ENCODE measurements at places on chromosomes 16 and 17.

DNA sequence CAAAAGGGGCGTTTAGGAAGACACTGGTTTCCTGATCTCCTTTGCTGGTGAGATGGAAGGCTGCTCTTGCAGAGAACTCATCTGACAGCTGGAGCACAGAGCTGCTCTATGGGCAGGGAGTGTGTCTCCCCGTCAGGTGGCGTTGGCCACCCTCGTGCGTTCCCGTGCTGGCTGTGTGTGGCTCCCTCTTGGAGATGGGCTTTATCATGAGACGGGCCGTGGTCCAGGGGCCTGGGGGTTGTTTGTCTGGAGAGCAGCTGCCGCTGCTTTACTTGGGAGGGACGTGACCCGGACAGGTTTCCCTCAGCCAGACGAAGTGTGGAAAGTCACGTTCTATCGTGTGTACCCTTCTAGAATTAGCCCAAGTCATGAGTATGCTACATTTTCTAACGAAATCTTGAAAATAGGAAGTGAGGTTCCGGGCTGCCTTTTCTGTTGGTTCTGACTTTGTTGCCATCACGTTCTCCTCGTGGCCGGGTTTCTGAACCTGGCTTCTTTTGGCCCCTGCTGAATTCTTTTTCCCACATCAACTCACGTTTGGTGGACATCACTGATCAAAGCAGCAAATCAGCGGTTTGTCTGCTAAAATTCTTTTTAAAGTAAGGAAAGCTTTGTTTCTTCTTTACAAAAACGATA lies 105.6 kb upstream of the CHMP6 start:
- DNase-seq: no peak

DNA sequence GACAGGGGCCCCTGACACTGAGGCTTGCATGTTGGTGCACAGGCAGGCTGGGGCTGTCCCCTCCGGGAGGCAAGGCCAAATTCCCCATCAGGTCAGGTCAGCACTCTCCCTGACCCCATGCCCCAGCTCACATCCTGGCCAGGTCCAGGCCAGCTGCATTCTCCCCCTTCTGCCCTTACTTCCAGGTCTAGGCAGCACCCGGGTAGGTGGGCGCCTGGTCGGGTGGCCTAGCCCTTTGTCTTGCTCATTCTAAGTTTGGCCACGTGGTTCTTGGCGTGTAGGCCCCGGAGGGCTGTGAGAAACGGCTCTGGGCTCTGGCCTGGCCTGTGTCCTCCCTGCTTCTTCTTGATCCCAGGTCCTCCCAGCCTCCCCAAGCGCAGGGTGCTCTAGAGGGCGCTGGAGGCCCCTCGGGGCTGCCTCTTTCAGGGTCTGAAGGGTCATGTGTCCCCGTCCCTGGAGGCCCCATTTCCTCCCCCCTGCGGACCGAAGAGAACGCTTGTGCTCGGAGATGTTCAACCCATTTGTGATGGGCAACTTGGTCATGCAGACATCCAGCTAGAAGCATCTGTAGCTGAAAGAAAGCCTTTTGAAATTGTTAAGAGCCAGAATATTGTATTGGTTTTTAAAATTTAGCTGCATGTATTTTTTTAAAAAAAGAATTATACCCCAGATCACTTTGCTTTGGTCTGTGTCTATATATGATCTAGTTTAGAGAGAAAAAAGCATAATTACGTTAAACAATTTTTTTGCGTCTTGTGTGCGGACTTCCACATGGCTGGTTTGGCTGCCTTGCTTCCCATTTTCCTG lies 6.7 kb downstream of the BAHCC1 start:
- no peak for DNase-seq

- no peak for DNase-seq
Observed at GRCh38 chr17:4162321-4162720, 19.3 kb downstream of the CYB5D2 start.

DNA sequence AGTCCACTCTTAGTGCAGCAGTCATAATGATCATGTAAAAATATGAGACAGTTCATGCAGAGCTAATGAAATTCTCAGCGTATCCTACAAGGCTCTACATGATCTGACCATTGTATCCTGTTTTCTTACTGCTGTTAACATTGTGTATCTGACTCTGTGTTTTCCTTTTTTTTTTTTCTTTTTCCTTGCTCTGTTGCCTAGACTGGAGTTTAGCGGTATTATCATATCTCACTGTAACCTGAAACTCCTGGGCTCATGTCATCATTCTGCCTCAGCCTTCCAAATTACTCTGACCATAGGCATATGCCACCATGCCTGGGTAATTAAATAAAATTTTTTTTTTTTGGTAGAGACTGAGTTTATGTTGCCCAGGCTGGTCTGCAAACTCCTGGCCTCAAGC lies 12.1 kb downstream of the DUS2 start:
- no peak for DNase-seq

DNA sequence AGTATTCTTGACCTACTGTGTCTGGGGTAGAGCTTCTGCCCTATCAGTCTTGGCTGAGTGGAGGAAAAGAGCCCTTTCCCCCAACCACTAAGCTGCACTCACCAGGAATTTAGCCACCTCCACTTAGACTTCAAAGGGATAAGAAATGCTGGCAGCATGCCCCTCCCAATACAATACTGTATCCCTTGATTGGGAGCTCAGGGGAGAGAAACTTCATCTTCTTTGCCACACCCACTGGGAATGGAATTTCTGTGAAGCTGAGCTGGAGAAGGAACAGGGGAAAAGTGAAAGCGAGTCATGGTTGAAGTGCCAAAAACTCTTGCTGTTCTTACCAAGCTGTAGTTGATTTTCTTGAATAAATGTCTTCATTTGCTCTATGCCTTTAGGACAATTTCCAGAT lies 68.8 kb downstream of the CEP112 start:
- no peak for DNase-seq

GRCh38 chr17:80060644-80061043 lies 24.2 kb downstream of the CCDC40 start:
- no peak for DNase-seq

- no peak for DNase-seq
Observed at GRCh38 chr16:14063618-14064581, 7.2 kb upstream of the MRTFB start.

DNA sequence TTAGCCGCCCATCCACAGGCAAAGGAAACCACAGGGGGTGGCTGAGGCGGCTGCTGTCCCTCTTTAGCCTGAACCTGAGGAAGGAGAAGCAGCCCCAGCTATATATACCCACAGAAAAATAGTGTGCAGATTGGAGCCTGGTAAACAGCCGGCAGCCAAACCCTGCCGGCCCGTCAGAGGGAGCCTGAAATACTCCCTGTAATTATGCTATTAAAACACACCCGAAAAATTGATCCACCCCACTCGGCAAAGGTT lies 6.8 kb downstream of the PIEZO1 start:
- DNase-seq: no peak

- DNase-seq: peak; percentile 38
Observed at GRCh38 chr16:30526137-30526822, at the start of gene ZNF768. ZNF768 (minus strand) TSS chr16:30526566; CDS start chr16:30526413, 153 bp downstream.

DNA sequence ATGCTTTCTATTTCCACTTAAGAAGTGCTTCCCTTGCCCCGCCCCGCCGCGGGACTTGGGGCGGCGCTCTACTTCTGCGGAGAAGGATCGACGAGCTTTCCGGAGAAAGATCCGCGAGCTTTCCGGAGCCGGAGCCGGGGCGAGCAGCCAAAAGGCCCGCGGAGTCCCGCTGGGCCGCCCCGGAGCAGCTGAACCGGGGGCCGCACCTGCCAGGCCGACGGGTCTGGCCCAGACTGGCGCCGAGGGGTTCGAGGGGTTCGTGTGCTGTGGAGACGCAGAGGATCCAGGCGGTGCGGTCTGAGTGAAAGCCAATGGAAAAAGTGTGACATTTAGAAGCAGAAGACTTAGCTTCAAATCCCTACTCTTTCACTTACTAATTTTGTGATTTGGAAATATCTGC lies 50.8 kb downstream of the TBC1D26 start:
- DNase-seq: peak; percentile 45

GRCh38 chr17:29176558-29177351 lies 3.4 kb downstream of the MYO18A start:
- DNase-seq: peak; percentile 86

GRCh38 chr16:68704232-68704867 lies 32.7 kb upstream of the CDH1 start:
- DNase-seq: peak; percentile 94

DNA sequence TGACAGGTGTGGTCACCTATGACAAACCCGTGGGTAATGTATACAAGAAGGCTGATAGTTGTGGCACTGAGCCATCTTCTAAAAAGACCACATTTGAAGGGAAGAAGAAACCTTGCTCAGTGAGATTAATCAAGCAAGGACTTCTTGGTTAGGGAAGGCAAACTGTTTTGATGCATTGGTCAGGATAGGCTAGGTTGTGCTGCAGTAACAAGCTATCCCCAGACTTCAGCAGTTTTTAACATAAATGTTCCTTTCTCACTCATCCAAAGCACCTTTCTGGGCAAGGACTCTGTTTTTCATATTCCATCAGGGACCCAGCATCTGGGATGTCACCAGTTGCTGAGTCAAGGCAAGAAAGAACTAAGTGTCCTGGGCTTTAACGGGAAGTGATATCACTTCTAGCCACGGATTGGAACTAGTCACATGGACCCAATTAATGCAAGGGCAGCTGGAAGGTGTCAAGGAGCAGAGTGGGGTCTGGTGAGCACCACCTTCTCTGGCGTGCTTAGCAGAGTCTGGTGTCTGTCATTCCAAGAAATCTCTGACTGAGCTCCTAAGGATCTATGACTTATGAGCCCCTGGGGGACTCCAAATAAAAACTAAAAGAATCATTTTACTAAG lies 52.0 kb upstream of the CCL2 start:
- DNase-seq: no peak

DNA sequence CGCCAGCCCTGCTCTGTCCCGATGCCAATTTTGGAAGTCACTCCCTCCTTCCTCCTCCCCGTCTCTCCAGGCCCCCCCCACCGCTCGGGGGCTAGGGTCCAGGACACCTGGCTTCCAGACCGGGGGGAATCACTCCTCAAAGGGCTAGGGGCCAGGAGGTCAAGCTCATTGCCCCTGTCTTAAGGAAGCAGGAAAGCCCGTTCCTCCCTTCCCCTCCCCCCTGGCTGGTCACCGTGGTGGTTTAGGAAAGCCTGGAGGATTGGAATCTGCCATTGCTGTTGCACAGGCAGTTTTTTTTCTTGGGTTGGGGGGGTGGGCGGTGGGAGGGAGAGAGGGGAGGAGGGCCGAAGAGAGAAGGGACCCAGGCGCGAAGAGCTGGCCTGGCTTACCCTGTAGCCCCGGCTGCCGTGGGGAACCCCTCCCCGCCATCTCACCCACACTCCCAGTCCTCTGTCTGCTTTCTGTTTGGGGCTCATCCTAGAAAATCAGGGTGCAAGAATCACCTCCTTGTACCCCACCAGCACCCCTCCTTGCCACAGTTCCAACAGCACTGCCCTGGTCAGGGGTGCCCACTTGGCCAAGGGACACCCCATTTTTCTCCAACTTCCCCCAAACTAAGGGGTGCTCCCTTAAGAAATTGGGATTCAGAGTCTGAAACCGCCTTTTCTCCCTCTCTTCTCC lies 2.9 kb upstream of the BCL6B start:
- peak; percentile 61 for DNase-seq

DNA sequence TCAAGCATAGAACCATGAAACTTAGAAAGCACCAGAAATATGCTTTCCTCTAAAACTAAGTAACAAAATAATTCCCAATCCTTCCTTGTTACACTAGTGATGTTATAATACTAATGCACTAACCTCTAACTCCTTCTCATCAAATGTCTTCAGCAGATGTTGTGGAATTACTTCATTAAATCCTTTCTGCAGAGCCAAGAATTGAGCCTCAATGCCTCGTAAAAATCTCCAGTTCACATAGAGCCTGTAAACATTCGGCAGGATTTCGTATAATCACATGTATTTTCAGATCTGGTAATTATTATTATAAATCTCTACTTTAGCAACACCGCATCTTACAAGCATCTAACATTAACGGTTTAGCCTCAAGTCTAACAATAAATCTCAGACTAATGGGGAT lies 44.7 kb downstream of the CEP95 start:
- DNase-seq: no peak

DNA sequence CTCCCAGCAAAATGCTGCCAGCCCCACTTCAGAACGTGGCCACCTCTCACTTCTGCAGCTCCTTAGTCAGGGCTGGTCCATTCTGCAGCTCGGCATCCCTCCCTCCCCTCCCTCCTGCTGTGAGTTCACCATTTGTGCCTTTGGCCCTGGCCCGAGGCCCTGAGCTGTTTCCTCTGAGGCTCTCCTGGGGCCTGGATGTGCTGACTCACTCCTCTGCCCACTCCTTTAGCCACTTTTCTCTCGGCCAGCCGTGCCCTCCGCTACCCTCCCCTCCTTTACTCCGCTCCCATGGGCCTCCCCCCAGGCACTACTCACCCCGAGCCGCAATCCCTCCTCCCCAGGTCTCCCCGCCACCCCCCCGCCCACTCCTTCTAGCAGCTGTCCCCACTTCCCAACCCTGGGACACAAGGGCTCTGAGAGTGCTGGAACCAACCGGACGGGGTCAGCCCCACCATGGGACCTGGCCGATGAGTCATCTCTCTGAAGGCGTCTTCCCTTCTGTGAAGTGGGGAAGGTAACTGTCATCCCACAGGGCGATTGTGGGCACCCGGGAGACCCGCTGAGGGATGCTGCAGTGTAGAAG lies 11.5 kb downstream of the KCNG4 start:
- peak; percentile 96 for DNase-seq

- DNase-seq: no peak
Observed at GRCh38 chr17:77391668-77392375, 251.1 kb downstream of the SEC14L1 start.

GRCh38 chr16:74455213-74455612 lies 33.9 kb upstream of the CLEC18B start:
- DNase-seq: no peak

DNA sequence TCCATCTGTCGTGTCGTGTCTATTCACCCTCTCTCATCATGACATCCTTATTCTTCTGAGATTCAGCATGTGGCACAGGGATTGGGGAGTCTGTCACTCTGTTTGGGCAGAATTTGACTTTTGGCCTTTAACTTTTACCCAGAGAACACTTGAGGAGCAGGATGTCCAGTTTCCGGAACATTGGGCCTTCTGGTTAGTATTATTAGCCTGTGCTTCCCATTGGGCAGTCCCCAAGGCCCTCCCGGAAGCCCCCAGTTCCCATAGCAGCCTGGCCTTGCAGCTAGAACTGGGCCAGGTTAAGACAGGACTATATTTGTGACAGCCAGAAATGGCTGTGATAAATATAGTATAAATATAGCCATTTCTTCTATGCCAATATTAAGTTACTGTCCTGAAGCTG lies 9.6 kb downstream of the SCN4A start:
- DNase-seq: no peak

- no peak for DNase-seq
Observed at GRCh38 chr17:8862213-8863056, 5.0 kb downstream of the PIK3R6 start.

DNA sequence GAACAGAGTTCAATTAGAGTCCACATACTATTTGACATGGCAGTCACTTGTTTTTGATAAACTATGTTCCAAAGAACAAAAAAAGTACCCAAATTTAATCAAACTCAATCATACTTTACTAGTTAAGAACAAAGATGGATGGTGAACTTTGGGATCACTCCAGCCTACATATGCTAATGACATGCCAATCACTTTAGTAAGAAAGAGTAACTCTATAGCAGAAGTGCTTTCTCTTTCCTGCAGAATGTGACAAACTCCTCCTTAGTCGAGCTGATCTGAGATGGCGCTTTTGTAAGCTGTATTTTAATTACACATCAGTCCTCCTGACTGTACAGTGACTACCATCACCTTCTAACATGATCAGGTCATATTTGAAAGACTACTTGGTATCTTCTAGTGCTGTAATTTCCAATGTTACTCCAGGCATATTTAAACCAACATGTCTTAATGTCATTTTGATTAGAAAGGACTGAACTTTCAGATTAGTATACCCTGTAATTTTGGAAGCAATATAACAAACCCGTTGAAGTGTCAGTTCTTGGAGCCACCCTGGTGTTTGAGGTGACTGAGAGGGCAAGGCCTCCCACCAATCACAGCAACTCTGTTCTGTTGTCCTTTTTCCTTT lies 4.1 kb downstream of the NETO2 start:
- no peak for DNase-seq

All from thyroid gland (tissue), 4 donors.